Left lung (tissue), 14 donors: ENCODE measurements at places on chromosomes 5 and 9. TPM values are rescaled to one million over a fixed set of nuclear protein-coding genes. Genes with fewer than 3 reads are reported as not detected.

The SH3TC2 gene
- 1.0 TPM for total RNA-seq

The TICAM2 gene
- total RNA-seq, result 5.4 TPM

The DBH gene
- total RNA-seq, result 0.08 TPM

The ZNF462 gene
- total RNA-seq, result 30.3 TPM

The RFESD gene
- total RNA-seq, result 2.7 TPM

The GDA gene
- total RNA-seq, result not detected

The SH3RF2 gene
- total RNA-seq, result 11.7 TPM

The DAPK1 gene
- total RNA-seq, result 123 TPM

The SOWAHA gene
- not detected for total RNA-seq

The LCN9 gene
- not detected for total RNA-seq

The PCDHB3 gene
- total RNA-seq, result 2.0 TPM

The ANXA1 gene
- 563 TPM for total RNA-seq

The SLC28A3 gene
- 1.2 TPM for total RNA-seq

The NIPAL4 gene
- total RNA-seq, result 0.06 TPM

The PCDHGB4 gene
- 3.2 TPM for total RNA-seq

The PCDHGA6 gene
- total RNA-seq, result 2.9 TPM

The NANS gene
- 72.0 TPM for total RNA-seq

The UBAC1 gene
- total RNA-seq, result 28.5 TPM

The CLK4 gene
- total RNA-seq, result 21.0 TPM

The SARDH gene
- 5.9 TPM for total RNA-seq

The PCA3 gene
- total RNA-seq, result 0.16 TPM

The CDC25C gene
- total RNA-seq, result 2.0 TPM

The GFI1B gene
- 0.18 TPM for total RNA-seq

The ANKH gene
- 57.5 TPM for total RNA-seq

The MARCOL gene
- total RNA-seq, result not detected

The CTNND2 gene
- total RNA-seq, result 1.2 TPM

The ACTBL2 gene
- 0.16 TPM for total RNA-seq

The NUTM2F gene
- not detected for total RNA-seq

The DDX4 gene
- total RNA-seq, result not detected

The IFNK gene
- not detected for total RNA-seq

The MATR3 gene
- total RNA-seq, result 177 TPM

The SPATA31C2 gene
- total RNA-seq, result not detected

The TAF11L5 gene
- not detected for total RNA-seq

The ENG gene
- total RNA-seq, result 354 TPM

The HNRNPAB gene
- total RNA-seq, result 178 TPM

The TNC gene
- 166 TPM for total RNA-seq

The DPM2 gene
- 47.6 TPM for total RNA-seq

The CARD6 gene
- total RNA-seq, result 28.9 TPM

The TXNDC8 gene
- not detected for total RNA-seq

The PDGFRB gene
- 129 TPM for total RNA-seq

The P4HA2 gene
- total RNA-seq, result 81.9 TPM

The SOHLH1 gene
- not detected for total RNA-seq

The ECPAS gene
- 91.8 TPM for total RNA-seq

The ENC1 gene
- total RNA-seq, result 51.3 TPM

The SLC6A19 gene
- not detected for total RNA-seq

The GNG10 gene
- 56.9 TPM for total RNA-seq

The SUB1 gene
- 166 TPM for total RNA-seq

The CCL19 gene
- total RNA-seq, result 1.2 TPM

The ZNF354C gene
- total RNA-seq, result 5.2 TPM

The ECM2 gene
- 20.2 TPM for total RNA-seq

The CACFD1 gene
- 26.2 TPM for total RNA-seq

The KIF20A gene
- 12.1 TPM for total RNA-seq

The LCN1 gene
- not detected for total RNA-seq

The IL3 gene
- total RNA-seq, result not detected

The BTNL8 gene
- total RNA-seq, result 0.47 TPM

The STX17 gene
- total RNA-seq, result 34.3 TPM

The SLC34A1 gene
- not detected for total RNA-seq

The CNOT6 gene
- total RNA-seq, result 29.1 TPM
